ENCODE measurements at places on chromosomes 4 and X.

- no peak for DNase-seq
Measured at GRCh38 chr4:183797445-183798300, 107.4 kb upstream of the STOX2 start.

- DNase-seq, result no peak
Measured at GRCh38 chrX:27883468-27884092, 75.8 kb downstream of the MAGEB10 start.

- peak; percentile 31 for DNase-seq
Measured at GRCh38 chr4:139849219-139849618, 183.6 kb downstream of the MGST2 start.

DNA sequence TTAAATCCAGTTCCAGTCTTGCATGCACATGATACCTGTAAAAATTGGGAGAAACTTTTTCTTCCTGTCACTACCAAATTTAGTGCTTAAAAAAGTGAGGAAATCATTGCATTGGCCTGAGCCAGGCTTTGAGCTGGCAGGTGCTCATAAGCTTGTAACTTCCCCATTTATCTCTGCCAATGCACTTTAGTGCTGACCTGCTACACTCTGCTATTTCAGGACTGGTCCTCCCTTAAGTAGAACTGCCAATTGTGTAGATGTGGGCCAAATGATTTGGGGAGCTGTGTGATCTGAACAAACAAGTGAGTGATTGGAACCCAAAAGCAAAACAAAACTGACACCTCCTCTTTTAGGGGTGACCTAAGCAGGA, 51.8 kb downstream of the ZNF827 start:
- DNase-seq, result no peak

DNA sequence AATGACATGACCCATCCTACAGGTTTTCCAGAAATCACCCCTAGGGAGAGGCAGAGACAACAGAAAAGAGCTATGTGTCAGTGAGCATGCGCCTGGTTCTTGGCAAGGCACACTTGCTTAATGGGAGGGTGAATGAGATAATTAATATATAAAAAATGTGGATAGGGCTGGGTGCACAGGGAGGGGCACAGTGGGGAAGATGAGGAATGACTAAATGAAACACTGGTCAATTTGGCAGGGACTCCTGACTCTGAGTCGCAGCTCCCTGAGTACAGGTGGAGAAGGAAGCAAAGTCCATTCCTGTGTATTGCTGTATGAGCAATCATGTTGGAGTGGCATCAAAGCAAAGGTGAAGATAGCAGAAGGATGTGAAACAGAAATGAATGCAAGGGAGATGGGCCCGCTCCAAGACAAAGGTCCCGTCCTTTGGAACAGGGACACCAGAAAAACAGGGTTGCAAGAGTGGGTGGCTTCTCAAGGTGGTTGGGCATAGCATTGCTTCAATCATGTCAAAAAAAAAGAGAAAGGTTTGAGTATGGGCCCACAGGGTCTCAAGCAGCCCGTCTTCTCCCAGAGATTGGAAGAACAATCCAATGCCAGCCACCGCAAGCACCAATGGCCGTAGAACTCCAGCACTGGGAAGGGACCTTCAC, 278.4 kb upstream of the AGTR2 start:
- DNase-seq, result no peak

- no peak for DNase-seq
Measured at GRCh38 chr4:120070196-120070595, 3.5 kb upstream of the MAD2L1 start.

DNA sequence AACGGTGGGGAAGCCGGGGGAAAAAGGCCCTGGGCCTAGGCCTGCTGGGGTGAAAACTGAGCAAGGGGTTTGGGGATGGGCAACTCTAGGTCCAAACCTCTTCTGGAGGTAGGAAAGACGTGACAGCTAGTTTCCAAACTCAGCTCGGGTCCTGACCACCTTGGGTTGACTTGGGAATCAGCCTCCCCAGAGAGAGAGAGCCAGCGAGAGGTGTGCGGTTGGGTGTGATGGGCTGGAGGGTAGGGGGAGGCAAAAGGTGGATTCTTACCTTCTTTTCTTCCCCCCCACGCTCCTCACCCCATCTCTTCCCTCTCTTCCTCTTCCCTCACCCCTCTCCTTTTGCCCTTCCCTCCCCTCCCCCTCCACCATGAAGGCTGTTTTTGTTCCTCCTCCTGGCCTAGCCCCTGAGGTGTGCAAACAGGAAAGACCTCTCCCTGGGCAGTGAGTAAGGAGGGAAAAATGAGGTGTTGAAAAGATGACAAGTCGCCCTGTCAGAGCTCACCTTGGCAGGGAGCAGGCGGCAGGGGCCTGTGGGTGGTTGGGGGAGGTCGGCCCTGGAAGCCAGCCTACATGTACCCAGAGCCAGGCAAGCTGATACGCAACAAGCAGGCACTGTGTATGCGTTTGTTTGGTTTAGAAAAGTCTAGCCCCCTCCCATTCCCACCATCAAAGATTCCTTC, 14.8 kb downstream of the PJA1 start:
- no peak for DNase-seq

DNA sequence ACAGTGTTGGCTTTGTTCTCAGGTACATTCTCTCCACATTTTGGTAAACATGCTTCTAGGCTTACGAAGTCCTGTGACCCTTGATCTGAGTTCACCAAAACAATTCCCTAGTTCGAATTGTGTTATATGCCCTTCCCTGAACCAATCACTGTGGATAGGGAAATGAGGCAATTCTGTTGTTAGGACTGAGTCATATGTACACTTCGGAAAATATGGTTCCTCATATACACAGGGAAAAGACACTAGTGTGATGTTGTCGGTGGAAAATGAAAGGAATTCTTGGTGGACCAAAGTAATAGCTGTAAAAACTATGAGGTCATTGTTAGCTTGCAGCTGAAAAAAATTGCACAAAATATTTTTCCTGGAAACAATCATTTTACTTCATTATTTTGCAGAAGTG, 46.6 kb upstream of the MAGEC2 start:
- no peak for DNase-seq

DNA sequence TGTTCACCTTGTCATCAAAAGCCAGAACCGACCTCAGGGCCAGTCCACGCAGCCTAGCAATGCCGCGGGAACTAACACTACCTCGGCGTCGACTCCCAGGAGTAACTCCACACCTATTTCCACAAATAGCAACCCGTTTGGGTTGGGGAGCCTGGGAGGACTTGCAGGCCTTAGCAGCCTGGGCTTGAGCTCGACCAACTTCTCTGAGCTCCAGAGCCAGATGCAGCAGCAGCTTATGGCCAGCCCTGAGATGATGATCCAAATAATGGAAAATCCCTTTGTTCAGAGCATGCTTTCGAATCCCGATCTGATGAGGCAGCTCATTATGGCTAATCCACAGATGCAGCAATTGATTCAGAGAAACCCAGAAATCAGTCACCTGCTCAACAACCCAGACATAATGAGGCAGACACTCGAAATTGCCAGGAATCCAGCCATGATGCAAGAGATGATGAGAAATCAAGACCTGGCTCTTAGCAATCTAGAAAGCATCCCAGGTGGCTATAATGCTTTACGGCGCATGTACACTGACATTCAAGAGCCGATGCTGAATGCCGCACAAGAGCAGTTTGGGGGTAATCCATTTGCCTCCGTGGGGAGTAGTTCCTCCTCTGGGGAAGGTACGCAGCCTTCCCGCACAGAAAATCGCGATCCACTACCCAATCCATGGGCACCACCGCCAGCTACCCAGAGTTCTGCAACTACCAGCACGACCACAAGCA, 898 bp downstream of the UBQLN2 start:
- no peak for DNase-seq

GRCh38 chrX:140672840-140673731, 36.5 kb upstream of the LINC00632 start:
- no peak for DNase-seq

DNA sequence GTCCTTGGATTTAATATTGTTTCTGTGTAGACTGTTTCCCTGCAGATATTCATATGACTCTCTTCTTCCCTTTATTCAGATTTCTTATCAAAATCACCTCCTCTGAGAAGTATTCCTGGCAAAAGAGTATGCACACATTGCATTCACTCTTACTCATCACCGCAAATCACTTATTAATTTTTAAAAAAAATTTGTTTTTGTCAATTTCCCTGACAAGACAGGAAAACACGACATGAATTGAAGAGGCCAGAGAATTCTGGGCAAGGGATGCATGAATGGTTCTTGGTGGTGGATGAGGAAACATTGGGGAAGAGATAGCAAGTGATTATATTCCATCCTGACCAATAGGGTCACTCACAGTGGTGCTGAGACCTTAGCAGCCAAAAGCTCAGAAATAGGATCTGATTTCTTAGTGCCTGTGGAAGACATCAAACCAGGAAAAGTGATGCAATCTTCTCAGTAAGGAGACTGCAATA, 522.5 kb upstream of the AGA start:
- DNase-seq, result no peak

GRCh38 chrX:74781507-74782034, 143.7 kb downstream of the NEXMIF start:
- no peak for DNase-seq

- no peak for DNase-seq
Measured at GRCh38 chr4:54014666-54015160, 49.7 kb downstream of the CHIC2 start.

DNA sequence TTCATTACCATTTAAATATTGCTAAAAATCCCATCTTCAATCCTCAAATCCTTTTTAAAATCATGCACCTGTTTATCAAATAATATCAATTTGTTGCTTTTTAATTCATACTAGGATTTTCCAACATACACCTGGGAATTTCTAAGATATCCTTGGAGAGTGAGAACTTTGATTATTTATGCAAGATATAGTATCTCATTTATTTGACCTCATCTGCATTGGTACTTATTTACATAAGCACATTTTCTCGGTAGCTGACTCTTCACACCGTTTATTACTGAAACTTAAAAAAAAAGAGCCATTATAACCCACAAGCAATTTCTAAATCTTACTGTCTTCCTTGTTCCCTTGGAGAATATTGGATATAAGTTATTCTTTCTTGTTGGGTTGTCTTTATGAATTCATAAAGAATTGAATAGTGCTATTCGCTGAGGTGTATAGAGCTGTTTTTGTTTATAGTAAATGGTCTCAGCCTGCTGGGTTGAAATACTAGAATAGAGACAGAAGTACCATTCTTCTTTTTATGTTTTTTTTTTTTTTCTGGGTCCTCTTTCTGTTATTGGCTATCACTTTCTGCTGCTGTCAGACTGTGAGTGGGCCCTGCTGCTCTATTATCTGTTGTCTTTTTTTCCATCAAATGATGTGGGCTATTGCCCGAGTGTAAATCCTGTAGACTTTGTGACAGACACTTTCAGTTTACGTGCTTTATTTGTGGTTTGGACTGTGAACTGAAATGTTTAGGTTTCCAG, 2.9 kb downstream of the UGT8 start:
- DNase-seq, result no peak

- no peak for DNase-seq
Measured at GRCh38 chrX:153409414-153410101, 1.7 kb upstream of the ZFP92 start.

DNA sequence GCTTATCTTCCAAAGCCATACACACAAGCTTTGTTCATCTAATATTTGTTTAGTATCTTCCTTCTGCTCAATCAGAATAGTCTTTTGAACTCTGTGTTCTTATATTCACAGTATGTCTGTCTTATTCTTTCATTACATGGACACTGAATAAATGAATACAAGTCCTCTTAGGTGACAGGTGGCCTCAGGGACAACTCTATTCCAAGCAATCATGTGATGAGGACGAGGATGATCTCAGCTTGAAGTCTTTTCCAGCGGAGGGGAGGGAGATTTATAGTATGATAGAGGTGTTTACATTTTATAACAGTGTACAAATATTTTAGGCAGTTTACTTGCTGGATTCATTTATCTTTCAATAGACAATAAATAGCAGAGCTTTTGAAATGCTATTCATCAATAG, 300.4 kb downstream of the NLGN4X start:
- no peak for DNase-seq
